Naive thymus-derived CD8-positive, alpha-beta T cell (primary cell): ENCODE measurements at places on chromosomes 13 and 19.
A peak's percentile ranks its signal among the peaks of the same experiment; 100 is the strongest.

DNA sequence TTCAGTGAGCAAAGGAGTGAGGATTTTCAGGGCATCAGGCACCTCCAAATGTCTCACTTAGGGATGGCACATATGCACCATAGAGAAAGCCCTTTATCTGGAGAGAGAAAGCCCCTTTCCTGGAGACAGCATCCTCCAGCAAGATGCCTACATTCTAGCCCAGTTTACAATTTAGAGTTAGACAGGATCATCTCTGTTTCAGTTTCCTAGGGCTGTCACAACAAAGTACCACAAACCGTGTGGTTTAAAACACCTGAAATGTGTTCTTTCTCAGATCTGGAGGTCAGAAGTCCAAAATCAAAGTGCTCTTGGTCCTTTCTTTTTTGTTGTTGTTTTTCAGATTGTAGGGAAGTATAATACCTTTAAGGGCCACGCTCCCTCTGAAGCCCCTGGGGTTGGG is 61.8 kb downstream of the MBNL2 start:
- no peak overlapping the region for H3K27ac ChIP-seq
- H3K36me3 ChIP-seq: no peaks in the 10 kb centered on the region
- no peak overlapping the region for H3K4me3 ChIP-seq
- peaks cover 49% of the 10 kb centered on the region for H3K4me1 ChIP-seq

GRCh38 chr19:41960973-41961372 is 1.9 kb upstream of the RABAC1 start:
- H3K36me3 ChIP-seq: peaks cover 10% of the 10 kb centered on the region
- peak overlapping the region; percentile 32 for H3K4me3 ChIP-seq
- H3K4me1 ChIP-seq: peaks cover 22% of the 10 kb centered on the region

- no peaks in the 10 kb centered on the region for H3K4me1 ChIP-seq
- H3K27ac ChIP-seq: no peak overlapping the region
- peaks cover 7% of the 10 kb centered on the region for H3K36me3 ChIP-seq
- no peak overlapping the region for H3K4me3 ChIP-seq
- peak; percentile 54 for DNase-seq
Observed at GRCh38 chr13:112194167-112194530, 127.2 kb downstream of the SOX1 start.

GRCh38 chr19:35315883-35316282 is 13.1 kb upstream of the CD22 start:
- H3K27me3 ChIP-seq: no peaks in the 10 kb centered on the region
- H3K36me3 ChIP-seq: no peaks in the 10 kb centered on the region
- H3K4me3 ChIP-seq: no peak overlapping the region

- H3K27ac ChIP-seq: no peak overlapping the region
- H3K4me3 ChIP-seq: peak overlapping the region; percentile 11
- no peak for DNase-seq
- H3K27me3 ChIP-seq: peaks cover 3% of the 10 kb centered on the region
- H3K36me3 ChIP-seq: no peaks in the 10 kb centered on the region
Observed at GRCh38 chr13:95480131-95480545, 72.4 kb upstream of the CLDN10 start.

DNA sequence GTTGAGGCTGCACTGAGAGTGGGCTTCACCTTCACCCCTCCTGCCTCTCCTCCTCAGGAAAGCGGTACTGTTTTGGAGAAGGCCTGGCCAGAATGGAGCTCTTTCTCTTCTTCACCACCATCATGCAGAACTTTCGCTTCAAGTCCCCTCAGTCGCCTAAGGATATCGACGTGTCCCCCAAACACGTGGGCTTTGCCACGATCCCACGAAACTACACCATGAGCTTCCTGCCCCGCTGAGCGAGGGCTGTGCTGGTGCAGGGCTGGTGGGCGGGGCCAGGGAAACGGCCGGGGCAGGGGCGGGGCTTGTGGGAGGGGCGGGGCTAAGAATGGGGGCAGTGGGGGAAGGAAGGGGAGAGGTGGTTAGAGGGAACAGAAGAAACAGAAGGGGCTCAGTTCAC is 7.5 kb downstream of the CYP2A13 start:
- H3K36me3 ChIP-seq: peaks cover 7% of the 10 kb centered on the region
- peaks cover 10% of the 10 kb centered on the region for H3K4me1 ChIP-seq
- H3K4me3 ChIP-seq: no peak overlapping the region
- DNase-seq: no peak
- no peak overlapping the region for H3K27ac ChIP-seq
